ENCODE measurements at places on chromosomes 12 and 14.

DNA sequence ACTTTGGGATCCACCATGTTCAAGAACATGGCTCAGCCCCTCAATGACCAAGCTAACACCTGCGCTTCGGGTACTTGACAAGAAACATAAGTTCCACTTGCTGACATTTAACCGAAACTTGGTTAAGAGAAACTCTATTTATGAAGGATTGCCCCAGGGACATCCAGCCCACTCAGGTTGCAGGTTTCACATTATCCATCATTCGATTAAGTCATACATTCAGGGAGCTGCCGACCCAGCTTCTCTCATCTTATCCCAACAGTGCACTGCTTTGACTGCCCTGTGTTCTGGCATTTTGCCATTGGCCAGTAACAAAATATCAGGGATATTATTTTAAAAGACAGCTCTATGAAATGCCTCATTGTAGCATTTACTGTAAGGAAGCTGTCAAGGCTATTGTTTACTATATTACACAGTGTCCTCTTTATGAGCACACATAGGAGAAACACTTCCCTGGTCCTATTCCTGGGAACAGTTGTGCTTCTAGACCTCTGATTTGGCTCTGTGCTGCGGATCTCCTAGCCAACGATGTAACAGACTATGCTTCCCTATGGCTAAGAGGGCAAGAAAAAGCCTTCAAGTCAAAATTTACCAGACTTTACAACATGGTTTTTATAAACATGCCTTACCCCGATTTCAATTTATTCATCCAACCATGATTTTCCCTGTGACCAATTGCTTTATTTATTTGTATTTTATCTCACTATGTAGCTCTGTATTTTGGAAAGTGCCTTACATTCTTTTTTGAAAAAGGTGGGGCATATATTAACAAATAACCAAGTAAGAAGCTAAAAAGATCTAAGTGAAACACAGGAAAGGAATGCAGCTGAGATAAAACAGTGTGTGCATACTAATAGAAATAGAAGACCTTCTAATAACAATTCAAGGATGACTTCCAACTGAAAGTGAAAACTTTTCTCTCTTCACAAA, 109.3 kb downstream of the ITPR2 start:
- DNase-seq: no peak

DNA sequence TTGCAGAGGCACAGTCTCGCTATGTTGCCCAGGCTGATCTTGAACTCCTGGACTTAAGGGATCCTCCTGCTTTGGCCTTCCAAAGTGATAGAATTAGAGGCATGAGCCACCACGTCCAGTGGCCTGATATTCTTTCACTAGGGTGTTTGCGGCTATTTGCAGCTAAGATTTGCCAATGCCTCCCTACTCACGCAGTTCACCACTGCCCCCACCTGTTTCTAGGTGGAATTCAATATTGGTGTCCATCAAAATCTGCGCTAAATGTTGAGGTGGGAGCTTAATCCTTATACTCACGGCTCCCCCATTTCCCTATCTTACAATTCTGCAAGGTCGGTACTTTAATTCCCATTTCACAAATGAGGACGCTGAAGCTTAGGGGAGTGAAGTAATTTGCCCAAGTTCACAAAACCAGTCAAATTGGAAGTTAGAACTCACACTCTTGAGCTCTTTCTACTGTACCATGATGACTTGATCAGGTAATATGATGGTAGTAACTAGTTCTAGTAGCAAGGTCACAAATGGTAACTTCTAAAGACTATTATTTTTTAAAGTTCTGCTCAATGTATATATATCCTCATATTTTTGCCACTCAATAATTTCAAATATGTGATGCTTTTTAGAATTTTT, 22.1 kb upstream of the LRRC9 start:
- no peak for DNase-seq

DNA sequence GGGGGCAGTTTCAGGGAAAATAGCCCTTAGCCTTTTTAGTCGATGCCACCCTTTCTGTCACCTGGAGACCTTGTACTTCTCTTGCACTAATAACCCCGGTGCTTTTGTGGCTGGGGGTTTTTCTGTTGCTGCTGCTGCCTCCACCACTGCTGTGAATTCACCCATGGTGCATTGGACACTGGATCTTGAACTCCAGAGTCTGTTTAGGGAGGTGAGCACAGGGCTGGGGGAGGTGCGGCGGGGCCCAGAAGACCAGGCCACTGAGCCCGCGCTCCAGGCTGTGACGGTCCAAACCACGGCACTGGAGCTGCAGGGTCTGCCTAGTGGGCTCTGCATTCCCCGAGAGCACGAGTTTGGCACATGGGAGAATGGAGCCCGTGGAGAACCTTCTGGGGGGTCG, 100.6 kb downstream of the NINJ2 start:
- no peak for DNase-seq

GRCh38 chr14:29636870-29637269, 290.8 kb downstream of the PRKD1 start:
- no peak for DNase-seq

GRCh38 chr14:56400109-56400825, 179.3 kb upstream of the TMEM260 start:
- no peak for DNase-seq

DNA sequence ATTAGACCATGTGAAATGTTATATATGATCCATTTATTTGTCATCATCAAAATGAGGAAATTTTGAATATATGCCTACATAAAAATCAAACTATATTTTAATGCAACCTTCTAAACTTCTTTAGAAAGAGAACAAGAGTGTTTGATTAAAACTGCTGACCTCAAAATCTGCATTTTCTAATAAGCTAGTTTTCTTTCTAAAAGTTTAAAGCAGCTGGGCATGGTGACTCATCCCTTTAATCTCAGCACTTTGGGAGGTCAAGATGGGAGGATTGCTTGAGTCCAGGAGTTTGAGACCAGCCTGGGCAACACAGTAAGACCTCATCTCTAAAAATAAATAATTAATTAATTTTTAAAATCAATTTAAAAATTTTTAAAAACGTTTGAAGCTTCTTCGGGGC, 36.2 kb downstream of the GNPTAB start:
- DNase-seq: peak; percentile 17

- no peak for DNase-seq
Observed at GRCh38 chr14:39025810-39026627, 77.0 kb downstream of the SEC23A start.

- no peak for DNase-seq
Observed at GRCh38 chr12:59650588-59651228, 54.9 kb downstream of the SLC16A7 start.

DNA sequence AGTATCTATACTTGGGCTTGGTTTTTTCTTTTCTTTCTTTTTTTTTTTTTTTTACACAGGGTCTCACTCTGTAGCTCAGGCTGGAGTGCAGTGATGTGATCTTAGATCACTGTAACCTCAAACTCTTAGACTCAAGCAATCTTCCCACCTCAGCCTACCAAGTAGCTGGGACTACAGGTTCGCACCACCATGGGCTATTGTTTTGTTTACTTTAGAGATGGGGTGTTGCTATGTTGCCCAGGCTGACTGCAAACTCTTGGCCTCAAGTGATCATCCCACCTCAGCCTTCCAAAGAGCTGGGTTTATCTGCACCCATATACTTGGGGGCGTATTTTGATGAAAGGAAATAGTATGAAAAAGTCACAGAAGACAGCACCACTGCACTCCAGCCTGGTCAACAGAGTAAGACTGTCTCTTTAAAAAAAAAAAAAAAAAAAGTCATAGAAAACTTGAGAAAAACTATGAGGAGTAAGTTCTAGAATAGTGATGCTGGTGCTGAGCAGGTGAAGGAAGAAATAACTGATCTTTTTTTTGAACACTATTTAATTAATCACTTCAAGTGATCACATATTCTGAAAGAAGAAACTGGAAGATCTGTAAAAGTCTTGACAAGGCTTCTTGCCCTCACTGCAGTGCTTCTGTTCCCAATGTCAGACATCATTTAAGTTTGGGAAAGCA, 53.8 kb upstream of the NPFF start:
- no peak for DNase-seq

DNA sequence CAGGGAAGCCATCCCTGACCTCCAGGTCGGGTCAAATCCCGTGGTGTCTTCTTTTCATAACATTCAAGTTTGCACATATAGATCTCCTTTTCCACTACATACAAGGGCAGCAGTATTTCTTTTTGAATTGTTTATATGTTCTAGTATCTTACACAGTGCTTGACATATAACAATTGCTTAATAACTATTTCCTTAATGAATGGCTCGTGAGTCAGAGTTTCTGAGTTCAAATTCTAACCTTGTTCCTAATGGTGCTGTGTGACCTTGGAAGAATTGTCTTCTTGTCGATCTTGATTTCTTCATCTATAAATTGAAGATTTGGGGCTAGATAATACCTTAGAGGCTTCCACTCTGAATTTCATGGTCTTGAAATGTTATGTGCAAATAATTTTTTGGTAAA, 57.2 kb upstream of the PELI2 start:
- no peak for DNase-seq
